Urinary bladder (tissue), 4 donors: ENCODE measurements at places on chromosomes 3 and 15. TPM values are rescaled to one million over a fixed set of nuclear protein-coding genes. Genes with fewer than 3 reads are reported as not detected.

GRCh38 chr3:67006460-67006859 lies 8.4 kb downstream of the KBTBD8 start:
- no peak for DNase-seq

GRCh38 chr3:71107926-71108325 lies 475.6 kb downstream of the FOXP1 start:
- DNase-seq: no peak

- no peak for DNase-seq
Measured at GRCh38 chr3:143207338-143207961, 87.9 kb downstream of the CHST2 start.

The ATRIP gene
- polyA plus RNA-seq: 6.6 TPM

DNA sequence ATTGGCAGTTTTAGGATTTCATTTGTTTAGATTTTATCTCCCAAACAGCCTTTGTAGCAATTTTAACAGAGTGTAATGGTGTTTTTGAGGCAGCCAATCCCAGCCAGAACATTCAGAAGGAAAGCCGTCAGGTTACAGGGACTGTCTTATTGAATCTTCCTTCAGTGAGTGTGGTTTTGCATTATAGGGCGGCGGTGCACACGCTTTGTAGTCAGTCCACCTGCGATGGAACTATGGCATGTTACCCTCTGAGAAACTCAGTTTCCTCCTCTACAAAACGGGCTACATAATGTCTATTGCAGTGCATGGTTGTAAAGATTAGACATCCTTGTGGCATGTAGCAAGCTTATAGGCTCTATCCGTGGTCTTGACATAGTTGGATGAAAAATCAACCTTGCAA lies 1.0 kb downstream of the LRRC28 start:
- no peak for DNase-seq

DNA sequence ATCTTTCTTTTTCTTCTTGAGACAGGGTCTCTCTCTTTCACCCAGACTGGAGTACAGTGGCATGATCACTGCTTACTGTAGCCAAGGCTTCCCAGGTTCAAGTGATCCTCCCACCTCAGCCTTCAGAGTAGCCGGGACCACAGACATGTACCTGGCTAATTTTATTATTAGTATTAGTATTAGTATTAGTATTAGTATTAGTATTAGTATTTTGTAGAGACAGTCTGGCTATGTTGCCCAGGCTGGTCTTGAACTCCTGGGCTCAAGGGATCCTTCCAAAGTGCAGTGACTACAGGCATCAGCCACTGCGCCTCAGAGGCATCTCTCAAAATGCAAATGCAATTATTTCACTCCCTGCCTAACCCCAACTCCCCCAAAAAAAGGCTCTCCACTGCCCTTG lies 1.7 kb downstream of the KIF7 start:
- DNase-seq: no peak

DNA sequence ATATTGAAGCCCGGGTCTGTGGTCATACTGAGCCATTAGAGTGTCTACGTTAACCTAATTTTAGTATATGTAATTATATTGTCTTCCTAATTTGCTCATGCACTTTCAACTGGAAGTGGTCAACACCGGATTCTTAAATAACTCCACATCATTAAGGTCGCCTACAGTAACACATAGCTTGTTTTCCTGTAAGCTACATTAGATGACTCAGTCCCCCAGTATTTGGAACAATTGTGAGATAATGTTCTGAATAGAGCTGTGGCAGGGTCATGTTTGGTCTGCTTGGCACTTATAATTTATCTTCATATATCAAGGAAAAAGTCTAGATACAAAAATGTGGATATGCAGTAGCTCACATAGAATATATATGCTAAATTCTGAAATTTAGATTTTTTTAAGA lies 486.2 kb downstream of the IGSF11 start:
- DNase-seq: no peak
